ENCODE measurements at places on chromosomes 5 and 9.

- no peak for DNase-seq
These were observed 2.3 kb downstream of the TPRN start for GRCh38 chr9:137198051-137198901.

DNA sequence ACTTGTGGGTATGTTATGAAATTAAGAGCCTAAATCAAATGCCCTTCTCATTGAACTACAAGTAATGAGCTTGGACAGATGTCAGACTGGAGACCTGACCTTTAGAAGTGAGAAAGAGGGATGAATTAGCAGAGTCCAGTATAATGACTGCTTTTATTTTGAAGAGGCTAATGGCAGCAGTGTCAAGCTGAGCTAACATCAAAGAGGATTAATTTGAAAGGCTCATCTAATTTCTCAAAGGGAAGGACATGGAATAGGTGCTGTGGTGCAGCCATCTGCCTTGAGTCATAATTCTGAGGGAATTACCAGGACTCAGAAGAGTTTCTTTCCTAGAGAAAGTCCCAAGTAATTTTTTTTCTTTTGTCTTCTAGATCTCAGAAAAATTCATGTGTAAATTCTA is 57.6 kb downstream of the FAM81B start:
- DNase-seq: no peak

GRCh38 chr5:14415024-14415697 is 166.4 kb upstream of the OTULINL start:
- peak; percentile 71 for DNase-seq

DNA sequence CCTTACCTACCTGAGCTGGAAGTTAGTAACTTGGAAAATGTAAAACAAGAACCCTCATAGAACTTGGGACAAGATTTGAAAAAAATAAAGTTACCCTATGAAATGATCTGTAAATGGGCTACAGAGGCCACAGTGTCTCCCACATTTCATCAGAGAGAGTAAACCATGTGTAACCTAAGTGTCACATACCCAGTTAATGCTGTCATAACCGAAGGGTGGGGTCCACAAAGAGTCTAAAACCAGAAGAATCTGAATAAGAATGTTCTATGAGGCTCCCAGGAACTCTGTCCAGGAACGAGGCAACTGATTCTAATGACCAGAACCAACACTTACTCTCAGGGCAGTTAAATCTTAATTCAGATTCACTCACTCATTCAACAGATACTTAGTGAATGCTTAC is 1.0 kb upstream of the FAM13B start:
- no peak for DNase-seq

- DNase-seq: no peak
These were observed 93.6 kb downstream of the ROR2 start for GRCh38 chr9:91856419-91856818.

DNA sequence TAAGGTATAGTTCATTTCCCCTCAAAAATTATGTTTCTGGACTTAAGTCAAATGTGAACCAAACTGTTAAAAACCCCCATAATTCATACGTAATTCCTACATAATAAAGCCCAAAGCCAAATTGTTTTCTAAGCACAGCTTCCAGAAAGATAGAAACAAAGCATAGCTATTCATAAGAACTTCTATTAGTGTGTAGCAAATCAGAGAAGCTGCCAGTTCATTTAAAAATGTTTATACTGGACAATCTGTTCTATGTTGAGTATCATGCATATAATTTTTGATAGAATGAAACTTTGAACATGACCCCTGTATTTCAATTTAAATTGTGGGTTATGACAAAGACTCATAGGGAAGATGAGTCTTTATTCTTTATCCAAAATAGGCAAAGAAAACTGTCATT is 119.0 kb upstream of the TXNDC8 start:
- no peak for DNase-seq

DNA sequence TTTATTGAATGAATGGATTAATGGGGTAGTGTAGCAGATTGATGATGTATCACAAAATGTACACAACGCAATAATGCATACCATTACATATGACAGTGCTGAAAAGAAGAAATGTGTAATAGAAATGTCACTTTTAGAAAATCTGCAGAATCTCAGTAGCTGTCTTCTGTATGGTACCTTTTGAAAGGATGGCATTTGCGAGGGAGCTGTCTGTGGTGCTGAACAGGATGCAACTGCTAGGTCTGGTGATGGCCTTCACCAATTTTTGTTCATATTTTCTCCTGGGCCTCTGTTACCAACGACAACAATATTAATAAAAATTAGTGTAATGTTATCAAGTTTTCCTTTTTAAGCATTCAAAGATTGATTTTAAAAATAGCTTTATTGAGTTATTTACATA is 36.2 kb upstream of the OTULIN start:
- peak; percentile 33 for DNase-seq

DNA sequence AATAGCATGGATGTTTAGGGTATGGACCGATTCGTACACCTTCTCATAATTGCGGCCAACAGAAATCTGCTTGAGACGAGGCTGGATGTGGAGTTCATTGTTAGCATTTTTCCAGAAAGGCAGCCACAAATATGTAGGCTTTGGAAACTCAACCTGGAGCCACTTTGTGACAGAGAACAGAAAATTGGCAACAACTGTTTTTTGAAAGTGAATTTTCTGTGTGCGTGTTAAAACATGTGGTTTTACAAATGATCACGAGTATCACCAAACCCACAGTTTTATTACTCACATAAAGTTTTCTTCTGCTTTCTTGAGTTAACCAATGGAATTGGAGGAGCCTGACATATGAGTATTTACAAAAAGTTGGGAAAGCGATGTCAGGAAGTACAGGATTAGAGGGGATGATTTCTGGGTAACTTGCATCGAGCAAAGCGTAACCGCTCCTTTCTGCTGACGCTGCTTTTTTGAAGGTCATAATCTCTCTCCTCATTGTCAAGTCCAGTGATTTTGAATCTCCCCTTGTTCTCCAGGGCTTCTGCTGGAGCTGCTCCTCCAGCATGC is 138.5 kb upstream of the TAF11L2 start:
- DNase-seq: no peak

GRCh38 chr9:124766815-124767554 is 4.1 kb downstream of the NR6A1 start:
- no peak for DNase-seq

DNA sequence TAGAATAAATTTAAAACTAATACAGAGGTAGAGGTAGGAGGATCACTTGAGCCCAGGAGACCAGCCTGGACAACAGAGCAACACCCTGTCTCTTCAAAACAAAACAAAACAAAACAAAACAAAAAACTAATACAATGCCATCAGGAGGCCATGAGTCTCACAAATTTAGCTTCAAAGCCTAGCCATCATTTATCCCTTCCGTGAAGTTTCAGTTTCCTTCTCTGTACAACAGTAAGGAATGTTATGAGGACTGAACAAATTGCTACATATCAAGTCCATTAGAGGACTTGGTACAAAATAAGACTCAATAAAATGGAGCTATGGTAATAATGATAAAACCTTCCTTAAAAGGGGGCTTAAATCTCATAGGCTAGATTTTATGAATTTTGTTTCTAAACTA is 60.8 kb downstream of the MAPKAP1 start:
- no peak for DNase-seq

DNA sequence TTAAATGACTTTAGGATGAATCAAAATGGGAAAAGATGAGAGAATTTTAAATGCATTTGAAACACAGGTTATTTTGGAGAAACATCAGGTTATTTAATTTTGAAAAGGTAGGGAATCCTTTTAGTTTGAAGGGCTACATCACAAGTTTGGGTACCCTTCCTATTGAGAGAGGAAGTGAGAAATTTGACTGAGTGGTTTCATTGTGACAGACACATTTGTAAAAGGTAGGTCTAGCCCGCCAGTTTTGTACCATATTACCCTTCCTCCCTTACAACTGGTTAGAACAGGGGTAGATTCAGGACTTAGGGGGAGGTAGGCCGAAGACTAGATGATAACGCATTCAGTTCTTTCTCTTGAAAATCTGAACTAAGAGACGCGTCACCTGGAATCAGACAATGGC is 464.2 kb downstream of the EBF1 start:
- DNase-seq: no peak

GRCh38 chr5:75441560-75441959 is 69.9 kb downstream of the CERT1 start:
- DNase-seq: no peak

- DNase-seq: no peak
These were observed 84.5 kb downstream of the GNAQ start for GRCh38 chr9:77946969-77947620.

GRCh38 chr5:90387508-90387907 is 22.0 kb downstream of the CETN3 start:
- DNase-seq: no peak

- no peak for DNase-seq
These were observed 68.5 kb downstream of the TMC1 start for GRCh38 chr9:72589667-72590521.

GRCh38 chr5:38562444-38563210 is 6.2 kb upstream of the LIFR start:
- no peak for DNase-seq

GRCh38 chr9:70466976-70467561 is 52.6 kb upstream of the KLF9 start:
- DNase-seq: no peak

DNA sequence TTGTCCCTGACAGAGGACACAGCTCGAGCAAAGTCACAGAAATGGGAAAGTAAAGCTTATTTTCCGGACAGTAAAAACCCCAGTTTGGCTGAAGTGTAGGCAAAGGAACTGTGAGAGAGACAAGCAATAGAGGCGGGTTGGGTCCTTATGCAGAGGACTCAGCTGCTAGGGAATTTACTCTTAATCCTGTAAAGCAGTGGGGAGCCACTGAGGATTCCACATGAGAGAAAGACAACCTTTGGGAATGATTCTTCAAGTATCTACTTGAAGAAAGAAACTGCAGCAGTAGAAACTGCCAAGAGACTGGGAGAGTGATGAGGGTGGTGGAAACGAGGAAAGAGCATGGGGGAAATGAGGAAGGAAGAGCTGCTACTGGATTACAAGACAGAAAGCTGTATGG is 20.2 kb downstream of the ASTN2 start:
- DNase-seq: no peak

DNA sequence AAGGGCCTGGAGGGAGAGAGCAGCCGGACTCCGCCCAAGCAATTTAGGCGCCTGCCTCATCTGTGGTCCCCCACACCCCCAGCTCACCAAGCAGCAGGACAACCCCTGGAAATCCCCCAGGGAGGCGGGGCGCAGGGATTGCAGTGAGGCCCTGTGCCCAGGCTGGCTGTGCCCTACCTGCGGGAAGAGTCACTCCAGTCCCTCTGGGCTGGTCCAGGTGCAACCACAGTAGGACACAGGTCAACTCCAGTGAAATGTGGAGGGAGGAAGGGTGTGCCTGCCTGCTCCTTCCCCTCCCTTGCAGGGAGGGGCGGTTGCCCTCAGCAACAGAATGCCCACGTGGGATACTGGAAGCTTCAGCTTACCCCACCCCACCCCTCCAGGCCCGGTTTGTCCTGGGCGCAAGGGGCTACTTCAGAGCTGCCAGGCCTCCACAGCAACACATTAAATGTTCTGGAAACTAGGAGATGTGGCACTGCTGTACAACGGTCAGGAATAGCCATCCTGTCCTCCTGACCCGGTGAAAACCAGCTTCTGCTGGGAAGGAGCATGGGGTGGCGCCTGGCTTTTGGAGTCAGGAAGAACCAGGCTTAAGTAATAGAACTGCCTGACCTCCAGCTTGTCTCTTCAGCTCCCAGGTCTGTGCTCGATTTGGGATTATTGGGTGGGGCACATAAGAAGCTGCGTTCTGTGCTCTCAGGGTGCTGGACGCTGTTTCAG is 22.5 kb downstream of the ABO start:
- no peak for DNase-seq

- DNase-seq: no peak
These were observed 8.0 kb downstream of the SPOCK1 start for GRCh38 chr5:137491121-137491520.

DNA sequence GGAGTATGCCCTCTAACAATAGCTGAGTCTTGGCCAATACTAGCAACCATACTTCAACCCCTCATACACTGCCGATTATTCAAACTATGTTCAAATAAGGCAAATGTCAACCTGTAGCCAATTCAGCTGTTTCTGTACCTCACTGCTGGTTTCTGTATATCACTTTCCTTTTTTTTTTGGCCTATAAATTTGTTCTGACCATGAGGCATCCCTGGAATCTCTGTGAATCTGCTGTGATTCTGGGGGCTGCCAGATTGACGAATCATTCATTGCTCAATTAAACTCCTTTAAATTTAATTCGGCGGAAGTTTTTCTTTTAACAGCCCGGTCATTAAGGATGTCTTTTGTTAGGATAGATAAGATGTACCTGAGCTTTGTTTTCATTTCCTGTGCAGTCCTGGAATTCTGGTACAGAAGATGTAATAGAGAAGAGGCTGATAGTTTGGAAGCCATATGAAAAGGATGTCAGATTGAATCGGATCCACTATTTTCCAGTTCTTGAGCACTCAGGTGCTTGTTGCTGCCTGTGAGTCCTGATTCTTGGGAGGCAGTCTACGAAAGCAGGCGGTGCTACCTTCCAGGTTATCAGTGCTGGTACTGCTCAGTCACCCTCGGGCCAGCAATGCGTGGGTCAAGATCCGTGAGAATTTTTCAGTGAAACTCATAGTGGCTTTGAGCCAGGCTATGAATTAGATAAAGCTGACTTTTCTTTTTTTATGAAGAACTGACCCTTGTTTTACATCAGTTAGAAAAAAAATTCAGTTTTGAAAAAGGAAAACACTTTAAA is 106.2 kb upstream of the TUT7 start:
- no peak for DNase-seq

- no peak for DNase-seq
These were observed 377.0 kb upstream of the ACTBL2 start for GRCh38 chr5:57859626-57860025.

DNA sequence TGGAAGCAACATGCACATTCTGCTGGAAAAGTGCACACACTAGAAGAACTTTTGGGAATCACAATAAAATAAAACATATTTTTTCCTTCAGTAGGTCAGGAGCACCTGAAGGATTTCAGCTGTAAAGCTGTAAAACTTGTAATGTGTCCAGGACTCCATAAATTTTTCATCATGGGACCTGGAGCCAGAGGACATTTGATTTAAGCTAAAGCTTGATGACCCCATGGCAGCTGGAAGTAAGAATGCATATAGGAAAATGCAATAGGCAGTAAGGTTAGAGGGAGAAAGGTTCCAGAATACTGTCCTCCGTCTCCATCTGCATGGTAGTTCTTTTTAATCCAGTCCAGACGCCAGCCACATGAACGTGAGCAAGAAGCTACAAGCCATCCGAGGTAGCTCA is 166.0 kb downstream of the ADAMTSL1 start:
- no peak for DNase-seq

DNA sequence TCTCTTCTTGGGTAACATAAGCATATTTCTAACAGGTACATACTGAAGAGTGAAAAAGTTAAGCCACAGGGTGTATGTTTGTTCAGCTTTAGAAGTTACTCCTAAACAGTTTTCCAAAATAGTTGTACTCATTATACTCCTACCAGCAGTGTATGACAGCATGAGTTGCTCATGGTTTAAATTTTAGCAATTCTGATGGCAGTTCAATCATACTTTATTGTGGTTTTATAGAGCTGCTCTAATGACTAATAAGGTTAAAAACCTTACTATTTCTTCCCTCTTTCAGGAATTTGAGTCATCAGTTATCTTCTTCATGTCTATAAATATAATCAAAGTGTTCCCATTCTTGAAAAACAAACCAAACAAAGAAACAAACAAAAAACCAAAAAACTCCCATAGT is 81.5 kb downstream of the CAAP1 start:
- no peak for DNase-seq

Data from stimulated activated naive CD8-positive, alpha-beta T cell treated with anti-CD3 and anti-CD28 coated beads, Interleukin-15, amount 100 ng/mL, for 72 hours (primary cell).